ENCODE measurements at places on chromosomes 1 and 21. TPM values are rescaled to one million over a fixed set of nuclear protein-coding genes. Genes with fewer than 3 reads are reported as not detected.

Gene NEGR1
- 3.1 TPM for total RNA-seq

Gene IPP
- total RNA-seq = 15.2 TPM

Gene PADI3
- not detected for total RNA-seq

Gene BSND
- total RNA-seq = not detected

Gene DYRK3
- total RNA-seq = 38.5 TPM

Gene ATG4C
- total RNA-seq = 10.3 TPM

Gene SH3D21
- total RNA-seq = 3.3 TPM

GRCh38 chr21:27021046-27021445 is 54.2 kb upstream of the ADAMTS5 start:
- no peaks in the 10 kb centered on the region for H3K4me1 ChIP-seq
- H3K36me3 ChIP-seq = no peaks in the 10 kb centered on the region
- H3K4me3 ChIP-seq = no peak overlapping the region
- no peaks in the 10 kb centered on the region for H3K27me3 ChIP-seq
- no peak overlapping the region for H3K27ac ChIP-seq
- no peak for DNase-seq

DNA sequence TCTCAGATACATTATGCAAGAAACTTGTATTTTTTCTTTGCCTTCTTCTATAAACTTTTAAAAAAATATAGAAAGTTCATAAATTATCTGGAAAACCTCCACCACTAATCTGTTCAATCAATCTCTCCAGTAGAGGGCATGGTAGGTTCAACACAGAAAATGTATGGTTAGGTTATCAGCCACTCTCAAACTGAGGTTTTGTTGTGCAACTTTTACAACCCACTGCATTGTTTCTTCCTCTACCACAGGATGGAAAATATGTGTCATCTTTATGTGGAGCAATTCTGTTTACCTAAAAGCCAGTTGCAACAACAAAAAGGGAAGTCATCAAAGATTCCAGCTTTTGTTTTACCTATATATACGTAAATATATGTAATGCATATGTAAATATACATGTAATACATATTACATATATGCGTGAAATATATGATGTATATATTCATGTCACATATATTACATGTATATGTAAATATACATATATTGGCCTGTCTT is 3.0 kb upstream of the RGS2 start:
- no peak overlapping the region for H3K27ac ChIP-seq
- H3K36me3 ChIP-seq = no peaks in the 10 kb centered on the region
- DNase-seq = peak; percentile 90
- no peaks in the 10 kb centered on the region for H3K27me3 ChIP-seq
- H3K4me1 ChIP-seq = peaks cover 4% of the 10 kb centered on the region

DNA sequence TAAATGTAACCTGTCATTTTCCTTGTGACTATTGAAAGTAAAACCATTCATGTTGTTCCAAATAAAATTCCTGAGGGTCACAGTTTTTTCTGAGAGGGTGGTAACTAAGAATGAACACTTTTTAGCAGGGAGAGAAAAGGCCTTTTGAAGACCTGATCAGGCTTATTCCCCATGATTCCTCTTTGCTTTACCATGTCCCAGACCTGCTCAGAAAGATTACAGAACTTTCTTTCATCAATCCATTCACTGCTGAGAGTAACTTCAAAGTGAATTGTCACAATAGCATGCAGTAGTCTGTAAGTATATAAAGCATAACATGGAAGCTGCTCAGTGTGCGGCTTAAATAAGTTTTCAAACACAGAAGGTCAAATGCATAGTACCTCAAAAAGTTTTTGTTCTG is 201.5 kb upstream of the COL11A1 start:
- H3K4me1 ChIP-seq = no peaks in the 10 kb centered on the region
- H3K27ac ChIP-seq = no peak overlapping the region
- no peak overlapping the region for H3K4me3 ChIP-seq
- H3K36me3 ChIP-seq = no peaks in the 10 kb centered on the region

- H3K4me1 ChIP-seq = peaks cover 7% of the 10 kb centered on the region
- no peak overlapping the region for H3K27ac ChIP-seq
- no peaks in the 10 kb centered on the region for H3K36me3 ChIP-seq
- H3K27me3 ChIP-seq = peaks cover 32% of the 10 kb centered on the region
Measured at GRCh38 chr1:203282720-203283542, 22.4 kb upstream of the BTG2 start.

Data from fibroblast of lung (primary cell).